Neural progenitor cell (in vitro differentiated cells): ENCODE measurements at places on chromosomes 4 and X.

DNA sequence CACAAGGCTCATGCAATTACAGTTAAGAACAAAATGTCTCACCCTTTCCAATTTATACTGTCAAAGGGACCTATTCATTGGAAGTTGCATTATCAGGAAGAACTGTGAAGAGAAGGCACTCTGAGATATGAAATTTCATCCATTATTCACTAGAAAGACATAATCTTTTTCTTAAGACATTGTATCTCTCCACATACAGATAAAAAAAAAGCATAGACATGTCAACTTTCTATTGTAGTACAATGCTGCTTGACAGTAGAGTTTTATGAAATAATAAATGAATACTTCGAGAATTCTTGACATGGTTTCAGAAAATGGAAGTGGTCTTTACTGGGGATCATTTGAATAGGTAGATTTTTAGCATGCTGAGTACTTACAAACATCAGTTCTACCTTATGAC lies 545.0 kb downstream of the TMA16 start:
- DNase-seq, result no peak

GRCh38 chr4:132114885-132115284 lies 1034.2 kb upstream of the PCDH10 start:
- no peak for DNase-seq

GRCh38 chrX:115894087-115894486 lies 276.5 kb upstream of the AGTR2 start:
- peak; percentile 13 for DNase-seq

DNA sequence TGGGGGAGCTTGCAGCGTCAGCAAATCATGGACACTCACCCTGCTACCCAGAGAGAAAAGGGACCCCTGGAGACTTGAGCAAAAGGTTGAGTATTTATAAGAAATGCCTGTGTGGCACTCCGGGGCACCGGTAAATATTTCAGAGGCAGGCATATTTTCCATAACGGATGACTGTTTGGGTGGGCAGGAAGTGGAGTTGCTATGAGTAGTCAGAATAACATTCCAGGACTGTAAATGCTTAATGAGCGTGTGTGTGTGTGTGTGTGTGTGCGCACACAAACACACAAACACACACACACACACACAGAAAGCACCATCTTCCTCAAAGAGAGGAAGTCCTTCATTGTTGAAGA lies 74.6 kb downstream of the MXRA5 start:
- DNase-seq, result no peak
